KBM-7 (cell line): ENCODE measurements at places on chromosomes 7 and 10.
A peak's percentile ranks its signal among the peaks of the same experiment; 100 is the strongest.

- DNase-seq, result no peak
Observed at GRCh38 chr7:123271856-123272255, 72.1 kb upstream of the SLC13A1 start.

DNA sequence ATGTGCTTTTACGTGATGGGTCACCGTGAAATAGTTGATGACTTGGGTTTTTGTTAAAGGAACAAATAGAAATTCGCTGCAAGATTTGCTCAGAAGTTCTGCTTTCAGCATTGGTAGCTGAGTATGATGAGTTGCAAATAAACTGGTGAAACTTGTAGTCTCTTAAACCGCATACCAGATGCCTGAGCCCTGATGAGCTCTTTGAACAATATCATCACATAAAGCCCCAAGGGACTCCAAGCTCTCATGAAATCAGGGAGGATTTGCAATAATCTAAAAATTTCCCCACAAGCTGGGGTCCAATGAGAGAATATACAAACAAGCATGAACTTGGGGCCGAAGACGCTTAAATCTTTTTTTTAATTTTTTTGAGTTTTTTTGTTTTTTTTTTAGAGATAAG is 312.4 kb downstream of the CALN1 start:
- no peak for DNase-seq

GRCh38 chr10:21534604-21535493 is 817 bp downstream of the MLLT10 start:
- DNase-seq, result peak; percentile 31

DNA sequence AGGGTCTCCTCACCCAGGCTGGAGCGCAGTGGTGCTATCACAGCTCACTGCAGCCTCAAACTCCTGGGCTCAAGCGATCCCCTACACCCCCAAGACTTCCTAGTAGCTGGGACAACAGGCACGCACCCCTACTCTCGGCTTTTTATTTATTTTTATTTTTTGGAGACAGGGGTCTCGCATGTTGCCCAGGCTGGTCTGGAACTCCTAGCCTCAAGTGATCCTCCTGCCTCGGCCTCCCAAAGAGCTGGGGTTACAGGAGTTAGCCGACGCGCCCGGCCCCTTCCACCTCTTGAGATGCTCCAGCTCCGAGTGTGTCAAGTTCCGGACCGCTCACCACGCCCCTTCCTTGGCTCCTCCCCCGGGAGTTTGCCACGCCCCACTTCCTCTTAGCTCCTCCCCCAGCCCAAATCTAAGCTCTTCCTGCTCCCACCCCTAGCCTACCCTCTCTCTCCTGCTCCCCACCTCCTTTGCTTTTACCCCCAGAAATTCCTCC is 6.3 kb downstream of the NAT16 start:
- DNase-seq, result peak; percentile 81

GRCh38 chr10:693506-693905 is 4.0 kb upstream of the DIP2C start:
- no peak for DNase-seq

DNA sequence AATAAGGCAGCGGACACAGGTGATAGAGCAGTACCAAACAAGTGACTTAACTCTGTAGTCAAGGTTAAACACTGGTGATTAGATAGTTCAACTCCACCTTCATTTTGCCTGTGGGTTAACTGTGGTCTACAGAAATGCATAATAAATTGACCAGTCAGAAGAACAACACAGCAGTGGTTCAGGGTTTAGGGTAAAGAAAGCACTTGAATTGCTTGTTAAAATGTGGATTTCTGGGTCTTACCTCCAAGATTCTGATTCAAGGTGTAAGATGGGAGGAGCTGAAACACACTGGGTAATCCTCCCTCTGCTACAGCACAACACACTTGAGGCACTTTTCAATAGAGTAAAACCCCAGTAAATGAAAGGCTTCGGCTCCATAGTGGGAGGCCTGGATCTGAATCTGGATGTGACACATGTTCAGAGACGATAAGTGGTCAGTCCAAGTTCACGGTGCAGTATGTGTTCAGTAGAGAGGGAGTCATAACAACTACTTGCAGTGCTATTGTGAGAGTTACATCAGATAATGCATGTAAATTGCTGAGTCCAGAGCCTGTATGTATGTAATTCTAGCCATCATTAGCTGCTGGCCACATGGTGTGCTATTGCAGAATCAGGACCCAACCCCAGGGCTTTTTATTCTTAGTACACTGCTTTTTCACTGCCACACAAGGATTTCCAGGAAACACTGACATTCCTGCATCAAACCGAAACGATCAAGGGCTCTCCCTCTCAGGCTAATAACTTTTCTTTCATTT is 141.7 kb downstream of the SORCS1 start:
- DNase-seq, result no peak

DNA sequence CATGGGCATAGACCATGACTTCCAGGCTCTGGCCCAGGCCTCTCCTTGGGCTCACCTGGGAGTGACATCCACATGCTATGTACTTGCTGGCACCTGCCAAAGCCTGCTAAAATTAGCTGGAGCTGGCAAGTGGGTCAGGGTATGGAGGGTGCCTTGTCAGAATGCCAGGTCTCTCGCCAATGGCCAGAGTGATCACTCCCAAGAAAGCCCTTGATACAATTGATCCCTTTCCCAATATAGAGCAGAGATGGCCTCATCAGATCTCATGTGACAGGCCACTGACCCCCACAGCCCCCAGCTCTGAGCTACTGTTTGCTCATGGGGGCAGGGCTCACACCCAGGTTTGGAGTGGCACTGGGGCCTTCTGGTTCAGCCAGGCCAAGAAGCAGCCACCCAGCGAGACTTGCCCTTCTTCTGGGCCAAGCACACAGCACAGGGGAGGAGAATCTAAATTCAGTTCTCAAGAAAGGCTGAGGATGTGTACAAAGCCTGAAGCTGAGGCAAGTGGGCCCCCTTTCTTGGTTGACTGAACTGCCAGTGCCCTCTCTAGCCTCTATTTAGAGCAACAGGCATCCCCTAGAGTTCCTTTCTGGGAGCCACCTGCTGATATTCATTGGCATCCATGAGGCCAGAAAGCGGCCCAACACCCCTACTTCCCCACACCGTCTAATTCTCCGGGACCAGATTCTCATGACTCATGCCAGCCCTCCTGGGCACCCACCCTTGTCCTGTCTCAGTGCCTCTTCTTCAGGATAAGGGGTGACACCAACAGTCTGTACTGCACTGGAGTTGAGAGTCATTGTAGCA is 18.9 kb upstream of the MYL7 start:
- no peak for DNase-seq

DNA sequence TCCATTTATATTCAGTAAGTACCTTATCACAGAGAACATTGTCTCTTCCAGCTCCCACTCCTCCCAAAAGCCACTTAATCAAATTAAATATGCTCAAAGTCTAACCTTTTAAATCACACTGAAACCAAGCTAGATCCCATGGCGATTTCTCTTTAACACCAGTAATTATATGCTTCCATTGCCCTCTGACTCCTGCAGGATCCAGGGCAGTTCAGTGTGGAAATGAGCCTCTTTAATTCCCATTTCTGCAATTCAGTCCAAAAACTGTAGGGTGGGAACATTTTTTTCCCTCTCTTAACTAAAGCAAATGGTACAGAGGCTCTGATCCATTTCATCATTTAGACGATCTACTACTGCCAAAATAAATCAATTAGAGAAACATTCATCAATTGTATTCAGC is 872.3 kb upstream of the PHF14 start:
- DNase-seq, result no peak

DNA sequence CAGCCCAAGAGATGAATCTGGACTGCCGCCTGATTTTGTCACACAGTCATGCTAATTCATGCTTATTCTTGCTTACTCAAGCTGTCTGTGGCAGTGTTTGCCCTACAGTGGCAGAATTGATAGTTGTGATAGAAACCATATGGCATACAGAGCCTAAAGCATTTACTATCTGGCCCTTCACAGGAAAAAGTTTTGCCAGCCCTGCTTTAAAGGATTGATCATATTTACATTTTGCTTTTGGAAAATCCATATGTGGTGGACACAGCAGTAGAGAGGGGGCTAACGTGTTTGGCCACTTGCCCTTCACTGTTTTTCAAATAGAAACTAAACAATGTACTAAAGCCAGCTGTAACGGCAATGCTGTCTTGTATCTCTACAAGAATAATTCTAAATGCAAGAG is 974.0 kb upstream of the GHITM start:
- no peak for DNase-seq

DNA sequence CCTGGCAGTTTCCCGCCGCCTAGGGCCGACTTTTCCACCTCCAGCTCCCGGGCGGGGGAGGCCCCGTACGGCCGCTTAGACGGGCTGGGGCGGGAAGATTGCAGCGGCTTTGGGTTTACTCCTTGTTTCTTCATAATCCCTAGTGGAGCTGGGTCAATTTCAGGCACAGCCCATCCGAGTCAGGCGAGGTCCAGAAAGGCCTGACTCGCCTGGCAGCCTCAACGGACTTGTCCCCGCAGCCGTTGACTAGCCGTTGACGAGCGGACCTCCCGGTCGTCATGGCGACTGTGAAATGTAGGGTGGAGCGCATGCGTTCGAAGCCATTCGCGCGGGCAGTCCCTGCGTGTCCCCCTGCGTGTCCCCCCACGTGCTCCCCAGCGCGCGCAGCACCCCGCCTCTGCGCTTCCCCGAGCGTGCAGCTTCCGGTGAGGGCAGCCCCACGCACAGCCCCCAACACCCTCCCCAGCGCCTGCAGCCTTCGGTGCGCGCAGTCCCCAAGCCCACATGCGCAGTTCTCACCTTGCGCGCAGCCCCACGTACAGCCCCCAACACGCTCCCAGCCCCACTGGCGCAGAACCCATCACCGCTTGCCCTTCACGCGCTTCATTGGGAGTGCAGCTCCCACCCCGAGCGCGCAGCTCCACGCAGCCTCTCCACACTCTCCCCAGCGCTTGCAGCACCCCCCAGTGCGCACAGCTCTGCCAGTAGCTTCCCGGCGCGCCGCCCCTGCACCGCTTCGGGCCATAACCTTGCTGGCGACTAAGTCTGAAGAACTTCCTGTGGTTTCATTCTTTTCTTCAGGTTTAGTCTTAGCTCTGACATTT is 67.8 kb downstream of the TBX20 start:
- DNase-seq, result peak; percentile 52
